ENCODE measurements at places on chromosomes 6 and 20.

DNA sequence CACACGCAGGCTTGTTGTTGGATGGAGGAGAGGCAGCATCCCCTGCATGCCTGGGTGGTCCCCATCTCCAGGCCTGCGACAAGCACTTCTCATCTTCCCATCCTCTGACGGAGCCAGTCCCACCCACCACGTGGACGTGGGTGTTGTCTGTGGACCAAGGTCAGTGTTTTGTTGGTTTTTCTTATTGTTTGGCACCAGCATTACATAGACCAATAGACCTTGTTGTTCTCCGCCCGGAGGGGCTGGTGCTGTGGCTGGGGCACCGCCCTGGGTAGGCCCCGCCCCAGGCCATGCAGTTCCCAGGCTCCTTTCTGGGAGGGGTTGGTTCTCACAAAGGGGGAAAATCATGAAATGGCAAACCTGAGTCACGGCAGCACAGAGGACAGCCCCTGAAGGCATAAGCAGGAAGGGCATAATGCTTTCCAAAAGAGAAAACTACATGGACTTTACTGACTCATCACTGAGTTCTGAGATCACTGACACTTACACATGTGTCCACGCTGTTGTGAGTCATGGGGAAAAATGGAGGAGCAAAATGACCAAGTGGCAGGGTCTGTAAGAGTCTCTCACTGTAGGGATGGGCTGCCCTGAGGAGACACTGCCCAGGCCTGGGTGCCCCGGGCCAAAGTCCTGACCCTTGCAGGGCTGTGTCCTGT lies 90.8 kb downstream of the THBS2 start:
- DNase-seq, result peak; percentile 87

- peak; percentile 20 for DNase-seq
Observed at GRCh38 chr20:38473367-38473795, 738 bp downstream of the RALGAPB start.

DNA sequence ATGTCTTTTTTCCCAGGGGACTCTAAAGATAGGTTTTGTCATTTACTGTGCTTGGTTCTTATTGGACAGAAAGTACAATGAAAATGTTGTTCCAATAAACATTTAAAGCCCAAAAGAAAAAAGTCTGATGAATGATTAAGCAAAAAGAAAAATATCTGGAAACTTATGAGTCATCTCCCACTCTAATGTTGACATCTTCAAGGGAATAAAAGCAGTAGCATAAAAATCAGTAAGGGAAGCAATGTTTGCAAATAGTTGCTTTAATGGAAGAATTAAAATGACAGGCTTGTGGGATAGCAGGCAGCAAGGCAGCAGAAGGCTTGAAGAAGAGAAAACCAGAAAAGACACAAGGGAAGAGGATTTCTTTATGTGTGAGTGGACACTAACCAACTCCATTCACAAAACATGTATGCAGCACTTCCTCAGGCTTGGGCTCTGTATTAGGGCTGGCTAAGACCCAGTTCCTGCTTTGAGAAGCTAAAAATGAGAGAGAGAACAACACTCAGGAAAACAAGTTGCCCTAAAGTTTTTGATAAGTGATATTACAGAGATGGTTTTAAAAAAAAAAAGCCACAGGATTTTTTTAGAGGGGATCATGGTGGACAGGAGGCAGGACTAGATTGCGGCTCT lies 263.2 kb upstream of the NT5E start:
- no peak for DNase-seq

DNA sequence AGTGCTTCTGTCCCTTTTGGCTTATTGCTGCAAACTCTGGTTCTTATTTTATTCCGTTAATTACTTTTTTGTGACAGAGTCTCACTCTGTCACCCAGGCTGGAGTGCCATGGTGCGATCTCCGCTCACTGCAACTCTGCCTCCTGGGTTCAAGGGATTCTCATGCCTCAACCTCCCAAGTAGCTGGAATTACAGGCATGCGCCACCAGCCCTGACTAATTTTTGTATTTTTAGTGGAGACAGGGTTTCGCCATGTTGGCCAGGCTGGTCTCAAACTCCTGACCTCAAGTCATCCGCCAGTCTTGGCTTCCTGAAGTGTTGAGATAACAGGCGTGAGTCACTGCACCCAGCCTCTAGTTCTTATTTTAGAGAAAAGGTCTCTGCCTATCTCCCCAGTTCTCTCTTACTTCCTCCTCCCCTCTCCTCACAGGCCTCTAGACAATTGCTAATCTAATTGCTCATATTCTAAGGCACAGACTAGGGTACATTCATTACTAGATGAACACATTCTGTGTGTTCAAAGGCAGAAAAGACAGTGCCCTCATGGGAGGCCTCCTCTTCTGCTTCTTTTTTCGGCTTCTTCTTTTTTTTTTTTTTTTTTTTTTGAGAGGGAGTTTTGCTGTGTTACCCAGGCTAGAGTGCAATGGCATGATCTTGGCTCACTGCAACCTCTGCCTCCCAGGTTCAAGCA lies 27.0 kb downstream of the EDEM2 start:
- no peak for DNase-seq

DNA sequence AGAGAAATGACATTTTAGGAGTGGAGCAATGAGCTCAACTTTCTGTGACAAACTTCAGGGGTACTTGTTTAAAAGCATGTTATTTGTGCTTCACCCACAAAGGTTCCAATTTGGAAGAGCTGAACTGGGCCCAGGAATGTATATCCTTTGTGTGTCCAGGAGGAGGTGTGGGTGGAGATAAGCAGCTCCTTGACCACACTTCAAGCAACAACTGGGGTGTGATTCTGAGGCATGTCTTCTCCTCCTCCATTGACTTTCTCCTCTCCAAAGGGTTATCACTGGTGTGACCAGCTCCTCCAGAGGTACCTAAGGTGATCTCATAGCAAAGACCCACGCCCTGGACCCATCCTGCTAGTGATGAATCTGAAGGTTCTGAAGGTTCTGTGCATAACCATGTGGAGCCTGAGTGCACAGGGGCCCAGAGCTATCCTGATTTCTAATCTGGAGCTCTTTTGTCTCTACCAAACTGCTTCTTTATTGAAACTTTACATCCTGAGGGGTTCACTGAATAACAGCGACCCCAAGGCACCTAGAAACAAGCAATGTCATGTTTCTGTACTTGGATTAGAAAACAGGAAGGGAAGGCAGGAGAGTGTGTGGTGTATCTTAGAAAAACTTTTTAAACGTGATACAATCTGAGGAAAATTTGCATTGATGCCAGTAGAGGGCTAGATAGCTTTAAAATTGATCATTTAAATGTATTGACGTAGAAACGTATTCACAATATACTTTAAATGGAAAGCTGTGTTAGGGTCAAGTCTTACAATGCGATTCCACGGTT lies 60.9 kb upstream of the CD93 start:
- DNase-seq, result no peak

Measured in 8988T (cell line).